ENCODE measurements at places on chromosomes 6 and 20.

DNA sequence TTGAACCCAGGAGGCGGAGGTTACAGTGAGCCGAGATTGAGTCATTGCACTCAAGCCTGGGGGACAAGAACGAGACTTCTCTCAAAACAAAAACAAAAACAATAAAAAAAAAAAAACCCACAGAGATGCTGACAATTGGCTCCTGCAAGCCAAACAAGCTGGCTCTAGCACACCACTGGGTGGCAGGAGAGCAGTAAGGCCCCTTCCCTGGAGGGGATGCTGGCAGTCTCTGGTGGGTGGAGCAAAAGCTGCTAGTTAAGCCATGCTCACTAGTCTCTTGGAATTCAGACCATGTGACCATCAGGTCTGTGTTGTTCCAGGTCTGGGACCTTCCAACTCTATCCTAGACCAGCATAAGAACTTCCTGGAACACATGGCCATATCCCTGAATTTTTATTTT lies 18.9 kb upstream of the DSN1 start:
- no peak for DNase-seq

GRCh38 chr20:3565851-3566250 lies 95.0 kb downstream of the ATRN start:
- no peak for DNase-seq

DNA sequence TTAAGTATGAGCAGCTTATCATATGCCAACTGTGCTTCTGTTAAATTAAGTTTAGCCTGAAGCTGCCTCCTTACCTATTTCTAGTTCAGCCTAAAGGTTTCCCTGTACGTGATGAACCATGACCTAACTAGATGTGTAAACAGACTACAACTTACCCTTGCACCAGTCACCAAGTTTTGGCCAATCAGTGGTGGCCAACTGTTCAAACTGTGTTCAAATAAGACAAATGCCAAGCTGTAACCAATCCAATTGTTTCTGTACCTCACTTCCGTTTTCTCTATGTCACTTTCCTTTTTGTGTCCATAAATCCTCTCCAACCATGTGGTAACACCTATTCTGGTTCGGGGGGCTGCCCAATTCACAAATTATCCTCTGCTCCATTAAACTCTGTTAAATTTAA lies 6.0 kb upstream of the SLC2A10 start:
- DNase-seq: no peak

DNA sequence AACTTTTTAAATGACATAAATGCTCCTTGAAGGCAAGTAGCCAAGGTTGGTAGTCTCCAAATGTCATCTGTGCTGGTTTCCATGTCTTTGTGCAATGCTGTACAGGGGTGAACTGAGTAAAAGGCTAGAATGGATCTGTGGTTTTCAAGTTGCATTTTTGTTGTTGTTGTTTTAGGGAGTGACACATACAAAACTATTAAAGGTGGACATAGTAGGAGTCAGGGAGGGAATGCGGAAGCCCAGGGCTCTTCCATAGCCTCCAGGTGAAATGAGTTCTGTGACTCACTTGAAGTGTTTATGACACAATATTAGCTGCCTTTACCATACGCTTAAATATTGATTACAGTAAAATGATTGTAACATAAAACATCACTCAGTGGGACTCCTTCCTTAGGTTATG lies 22.5 kb upstream of the QKI start:
- DNase-seq: no peak

GRCh38 chr6:160412993-160413392 lies 64.8 kb downstream of the SLC22A3 start:
- DNase-seq: no peak

GRCh38 chr6:25769983-25770382 lies 15.4 kb downstream of the SLC17A4 start:
- DNase-seq: no peak

GRCh38 chr6:106600329-106600728 lies 29.0 kb downstream of the RTN4IP1 start:
- no peak for DNase-seq

DNA sequence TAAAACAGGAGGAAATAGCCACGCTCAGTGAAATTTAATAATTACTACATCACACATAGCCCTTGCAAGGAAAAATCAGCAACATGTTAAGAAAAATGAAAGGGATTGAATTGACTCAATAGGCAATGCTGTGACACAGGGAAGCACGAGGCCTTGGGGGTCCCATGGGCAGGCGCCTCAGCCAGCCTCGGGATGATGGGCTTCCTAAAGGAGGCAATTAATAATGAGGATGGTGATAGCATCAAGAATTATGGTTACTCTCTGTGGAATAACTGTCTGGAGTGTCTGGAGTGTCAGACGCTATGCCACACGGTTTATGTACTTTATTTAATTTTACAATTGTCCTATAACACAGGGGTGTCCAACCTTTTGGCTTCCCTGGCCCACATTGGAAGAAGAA lies 130.2 kb downstream of the TBC1D7 start:
- no peak for DNase-seq

DNA sequence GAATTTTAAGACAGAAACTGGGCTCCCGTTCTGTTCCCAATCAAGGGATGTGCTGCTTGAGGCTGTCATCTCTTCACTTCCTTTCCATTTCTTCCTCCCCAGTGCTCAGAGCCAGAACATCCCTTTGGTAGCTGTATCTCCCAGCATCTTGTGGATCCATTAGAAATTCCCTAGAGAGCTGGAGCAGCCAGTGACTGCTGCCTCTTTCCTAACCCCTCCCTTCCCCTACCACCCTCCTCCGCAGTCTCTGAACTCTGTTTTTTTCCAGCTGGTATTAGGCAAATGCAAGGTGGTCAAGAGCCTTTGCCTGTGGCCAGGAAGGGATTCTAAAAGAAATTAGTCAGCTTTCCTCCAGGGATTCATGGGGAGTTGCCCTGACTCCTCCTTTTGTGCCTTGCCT lies 208.0 kb downstream of the EYA2 start:
- no peak for DNase-seq

- no peak for DNase-seq
These were observed 263.9 kb upstream of the JARID2 start for GRCh38 chr6:14981960-14982359.

DNA sequence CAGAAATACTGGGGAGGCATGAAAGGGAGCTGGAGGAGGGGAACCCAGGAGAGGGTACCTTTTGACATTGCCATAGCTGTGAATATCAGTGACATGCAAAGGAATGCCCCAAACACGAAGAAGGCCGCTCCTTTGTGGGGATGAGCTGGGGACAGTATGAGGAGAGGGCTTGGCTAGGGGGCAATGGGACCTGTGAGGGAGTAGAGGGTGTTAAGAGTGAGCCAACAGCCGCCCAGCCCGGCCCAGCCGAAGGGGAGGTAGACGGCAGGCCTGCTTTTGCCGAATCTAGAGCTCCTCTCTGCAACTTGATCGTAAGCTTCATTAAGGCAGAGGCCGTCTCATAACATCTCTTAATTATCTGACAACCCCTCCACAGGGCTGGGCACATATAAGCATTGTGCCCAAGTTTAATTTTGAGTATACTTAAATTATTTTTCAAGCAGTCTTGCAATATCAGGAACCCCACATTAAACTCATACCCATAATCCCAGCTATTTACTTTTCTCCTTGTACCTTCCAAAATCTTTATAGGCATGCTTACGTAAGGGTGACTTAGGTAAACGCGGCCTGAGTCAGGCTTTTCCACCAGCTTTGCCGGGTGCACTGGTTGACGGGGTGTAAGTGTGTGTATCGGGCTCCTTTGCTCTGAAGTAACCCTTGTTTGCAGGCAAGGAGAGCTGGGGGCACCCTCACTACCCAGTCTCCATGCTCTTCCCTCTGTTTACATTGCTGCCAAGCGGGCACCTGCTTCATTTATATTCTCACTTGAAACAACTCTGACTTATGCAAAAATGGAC lies 24.9 kb upstream of the VEGFA start:
- no peak for DNase-seq

GRCh38 chr20:49983848-49984408 lies 1.1 kb downstream of the SNAI1 start:
- DNase-seq: no peak

DNA sequence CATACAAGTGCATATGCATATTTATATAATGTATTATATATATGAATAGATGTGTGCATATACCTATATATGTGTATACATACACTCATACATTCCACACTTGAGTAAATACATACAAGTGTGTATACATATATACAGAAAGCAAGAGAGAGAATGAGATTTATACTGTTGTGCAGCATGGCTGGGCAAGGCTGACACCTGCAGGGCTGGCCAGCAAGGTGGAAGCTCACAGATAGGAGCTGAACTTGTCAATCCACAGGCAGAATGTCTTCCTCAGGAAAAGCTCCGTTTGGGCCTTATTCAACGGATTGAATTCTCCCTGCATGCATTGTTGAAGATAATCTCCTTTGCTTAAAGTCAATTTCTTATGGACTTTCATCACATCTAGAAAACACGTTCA lies 256.7 kb downstream of the ZNF217 start:
- DNase-seq: no peak

DNA sequence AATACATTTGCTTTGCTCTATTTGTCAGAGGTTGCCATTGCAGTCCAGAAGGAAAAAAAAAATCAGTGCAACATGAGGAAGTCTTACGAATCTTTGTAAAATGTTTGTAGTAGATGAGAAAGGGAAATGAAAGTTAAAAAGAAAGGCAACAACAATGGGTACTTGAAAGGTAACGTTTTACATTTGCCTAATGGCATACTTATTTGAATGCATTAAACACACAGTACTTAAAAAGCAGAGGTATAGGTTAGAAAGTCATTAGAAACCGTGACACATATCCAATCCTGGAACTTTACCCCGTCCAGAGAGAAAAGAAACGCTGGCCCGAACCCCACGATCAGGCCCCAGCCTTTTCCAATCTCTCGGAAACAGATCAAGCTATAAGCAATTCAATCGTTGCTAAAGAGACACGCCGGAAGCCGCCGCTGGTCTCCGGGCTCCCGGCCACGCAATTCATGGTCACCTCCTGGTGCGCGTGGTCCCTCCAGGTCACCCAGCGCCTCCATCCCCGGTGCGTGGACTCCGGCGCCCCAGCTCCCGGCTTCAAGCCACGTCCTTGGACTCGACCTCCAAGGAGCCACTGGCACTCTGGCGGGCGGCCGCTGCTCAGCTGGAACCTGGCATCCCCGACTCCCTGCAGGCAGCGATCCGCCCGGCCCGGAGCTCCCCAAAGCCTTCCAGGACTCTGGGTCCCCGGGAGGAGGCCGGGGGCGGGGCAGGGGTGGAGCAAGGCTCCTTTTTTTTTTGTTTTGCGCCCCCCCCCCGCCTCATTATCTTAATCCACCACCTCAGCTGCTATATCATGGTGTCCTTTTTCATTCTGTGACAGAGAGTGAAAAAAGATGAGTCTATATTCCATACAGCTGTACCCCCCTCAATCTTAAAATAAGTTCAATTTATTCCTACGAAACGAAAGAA lies at the start of gene SLC18B1:
TSS of gene SLC18B1 (minus strand) at position 687 of the 918 bp plus-strand sequence. CDS start at position 506, 181 bp downstream.
- no peak for DNase-seq

DNA sequence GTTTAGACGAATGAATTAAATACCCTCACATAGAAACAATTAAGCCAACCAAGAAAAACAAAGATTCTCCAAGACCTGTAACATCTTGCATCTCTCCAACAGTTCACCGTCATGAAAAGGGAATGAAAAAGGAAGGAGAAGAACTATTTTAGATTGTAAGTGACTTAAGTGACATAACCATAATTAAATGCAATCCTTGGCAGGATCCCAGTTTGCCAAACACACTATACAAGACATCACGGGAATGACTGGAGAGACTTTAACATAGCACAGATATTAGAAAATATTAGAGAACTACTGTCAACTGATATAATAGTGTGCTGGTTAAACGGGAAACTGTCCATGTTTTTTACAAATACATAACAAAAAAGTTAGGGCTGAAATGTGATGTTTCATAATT lies 22.2 kb downstream of the EPB41L2 start:
- no peak for DNase-seq

- DNase-seq: no peak
These were observed 52.6 kb upstream of the PTPRK start for GRCh38 chr6:128573036-128573435.

GRCh38 chr6:121688974-121689373 lies 253.5 kb downstream of the GJA1 start:
- DNase-seq: no peak

DNA sequence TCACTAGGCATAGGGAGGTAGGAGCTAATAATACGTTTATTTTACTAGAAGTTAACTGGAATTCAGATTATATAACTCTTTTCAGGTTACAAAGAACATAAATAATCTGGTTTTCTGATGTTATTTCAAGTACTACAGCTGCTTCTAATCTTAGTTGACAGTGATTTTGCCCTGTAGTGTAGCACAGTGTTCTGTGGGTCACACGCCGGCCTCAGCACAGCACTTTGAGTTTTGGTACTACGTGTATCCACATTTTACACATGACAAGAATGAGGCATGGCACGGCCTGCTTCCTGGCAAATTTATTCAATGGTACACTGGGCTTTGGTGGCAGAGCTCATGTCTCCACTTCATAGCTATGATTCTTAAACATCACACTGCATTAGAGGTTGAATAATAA lies 1.1 kb downstream of the HFE start:
- DNase-seq: no peak

DNA sequence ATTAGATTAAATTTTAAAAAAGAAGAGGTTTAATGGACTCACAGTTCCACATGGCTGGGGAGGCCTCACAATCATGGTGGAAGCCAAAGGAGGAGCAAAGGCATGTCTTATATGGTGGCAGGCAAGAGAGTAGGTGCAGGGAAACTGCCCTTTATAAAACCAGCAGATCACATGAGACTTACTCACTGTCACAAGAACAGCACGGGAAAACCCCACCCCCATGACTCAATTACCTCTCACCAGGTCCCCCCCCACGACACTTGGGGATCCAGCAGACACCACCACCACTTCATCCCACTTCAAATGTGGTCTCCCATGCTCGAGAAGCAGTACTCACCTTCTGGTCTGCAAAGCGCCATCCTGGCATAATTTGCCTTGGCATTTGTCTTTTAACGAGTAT lies 24.6 kb downstream of the MTFR2 start:
- no peak for DNase-seq

DNA sequence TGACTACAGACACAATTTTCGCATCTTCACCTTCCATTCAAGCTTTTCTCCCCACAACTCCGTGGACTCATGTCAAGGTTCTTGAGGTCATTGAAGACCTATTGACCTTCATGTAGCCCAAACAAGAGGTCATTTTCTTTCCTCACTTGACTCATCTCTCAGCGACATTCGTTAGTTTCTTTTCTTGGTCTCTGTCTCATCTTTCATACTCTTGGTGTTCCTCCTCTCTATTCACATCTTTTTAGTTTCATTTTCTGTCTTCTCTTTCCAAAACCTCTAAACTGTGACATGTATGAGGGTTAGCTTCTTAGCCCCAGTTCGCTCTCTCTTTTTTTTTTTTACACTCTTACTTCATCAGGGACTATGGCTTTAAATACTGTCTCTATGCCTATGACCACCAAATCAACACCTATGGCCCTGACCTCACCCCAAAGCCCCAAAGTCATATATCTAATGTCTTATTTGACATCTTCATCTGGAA lies 128.6 kb upstream of the BACH2 start:
- DNase-seq: no peak

GRCh38 chr6:56529594-56530191 lies 113.0 kb downstream of the DST start:
- no peak for DNase-seq

- DNase-seq: no peak
These were observed 17.4 kb downstream of the HFE start for GRCh38 chr6:26104457-26105108.
